ENCODE measurements at places on chromosomes 2 and 18.

GRCh38 chr2:238549866-238550265 is 123.1 kb downstream of the ASB1 start:
- DNase-seq = no peak

DNA sequence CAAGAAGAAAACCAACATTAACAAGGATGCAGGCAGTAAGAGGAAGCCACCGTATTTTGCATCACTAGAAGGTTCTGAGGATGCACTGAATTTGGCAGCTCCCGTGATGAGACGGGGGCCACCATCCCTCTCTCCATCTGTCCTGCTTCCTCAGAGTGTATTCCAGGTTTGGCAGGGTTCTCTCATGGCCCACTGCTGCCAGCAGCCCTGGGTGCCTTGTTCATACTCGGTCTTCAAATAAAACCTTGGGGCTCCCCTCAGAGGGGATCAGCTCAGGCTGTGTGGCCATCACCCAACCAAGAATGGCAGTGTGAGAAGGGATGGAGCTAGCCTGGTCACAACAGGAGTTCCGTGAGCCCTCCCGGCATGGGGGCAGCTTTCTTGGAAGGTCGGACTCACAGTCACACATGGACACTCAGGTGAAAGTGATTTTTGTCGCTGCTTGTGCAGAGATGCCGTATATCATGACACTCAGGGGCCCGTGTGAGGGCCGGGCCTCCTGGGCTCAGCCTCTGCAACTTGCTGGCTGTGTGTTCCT is 12.8 kb upstream of the MBP start:
- no peak for DNase-seq

DNA sequence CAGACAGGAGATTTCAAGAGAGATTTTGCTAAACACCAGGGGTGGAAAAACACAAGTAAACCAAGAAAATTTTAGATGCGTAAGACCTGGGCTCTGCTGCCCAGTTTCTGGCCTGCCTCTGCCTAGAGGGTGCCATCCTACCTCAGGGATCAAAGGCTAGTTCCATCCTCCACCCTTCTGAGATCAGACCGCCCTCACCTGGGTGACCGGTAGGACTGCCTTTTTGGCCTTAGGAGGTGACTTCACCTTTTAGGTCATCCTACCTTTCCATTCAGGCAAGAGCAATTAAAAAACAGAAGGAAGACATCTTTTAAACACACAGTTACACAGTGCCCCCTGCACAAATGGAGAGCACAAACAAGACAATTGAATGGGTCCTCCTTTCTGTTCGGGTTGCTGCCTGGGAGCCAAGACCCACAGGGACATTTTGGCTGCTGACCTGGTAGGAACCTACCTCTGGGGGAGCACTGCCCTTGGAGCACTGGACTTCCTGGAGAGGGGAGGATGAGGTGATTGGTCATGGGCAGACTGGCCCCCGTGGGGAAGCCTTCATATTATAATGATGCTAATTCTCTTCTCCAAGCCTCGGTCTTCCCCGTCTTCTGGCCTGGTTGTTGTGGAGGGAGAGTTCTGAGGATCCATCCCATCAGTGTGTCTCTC is 3.1 kb downstream of the PSD4 start:
- DNase-seq = no peak

DNA sequence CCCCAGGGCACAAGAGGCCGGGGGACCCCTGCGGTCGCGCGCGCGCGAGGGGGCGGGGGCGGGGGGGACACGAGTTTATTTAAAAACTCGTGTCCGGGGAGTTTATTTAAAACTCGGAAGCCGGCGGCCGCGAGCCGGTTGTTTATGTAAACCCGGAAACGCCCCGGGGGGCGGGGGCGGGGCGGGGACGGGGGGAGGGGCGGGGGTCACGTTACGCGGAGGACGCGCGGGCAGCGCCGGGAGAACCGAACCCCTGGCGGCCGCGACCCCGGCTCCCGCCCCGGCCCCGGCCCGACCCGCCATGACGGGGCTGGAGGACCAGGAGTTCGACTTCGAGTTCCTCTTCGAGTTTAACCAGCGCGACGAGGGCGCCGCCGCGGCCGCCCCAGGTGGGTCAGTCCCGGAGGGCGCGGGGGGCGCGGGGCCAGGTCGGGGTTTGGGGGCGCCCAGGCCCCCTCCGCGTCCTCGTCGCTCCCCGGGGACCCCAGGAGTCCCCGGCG is 4.4 kb downstream of the NFATC1 start:
- DNase-seq = peak; percentile 62

GRCh38 chr2:149371476-149371875 is 41.1 kb downstream of the LYPD6 start:
- no peak for DNase-seq

DNA sequence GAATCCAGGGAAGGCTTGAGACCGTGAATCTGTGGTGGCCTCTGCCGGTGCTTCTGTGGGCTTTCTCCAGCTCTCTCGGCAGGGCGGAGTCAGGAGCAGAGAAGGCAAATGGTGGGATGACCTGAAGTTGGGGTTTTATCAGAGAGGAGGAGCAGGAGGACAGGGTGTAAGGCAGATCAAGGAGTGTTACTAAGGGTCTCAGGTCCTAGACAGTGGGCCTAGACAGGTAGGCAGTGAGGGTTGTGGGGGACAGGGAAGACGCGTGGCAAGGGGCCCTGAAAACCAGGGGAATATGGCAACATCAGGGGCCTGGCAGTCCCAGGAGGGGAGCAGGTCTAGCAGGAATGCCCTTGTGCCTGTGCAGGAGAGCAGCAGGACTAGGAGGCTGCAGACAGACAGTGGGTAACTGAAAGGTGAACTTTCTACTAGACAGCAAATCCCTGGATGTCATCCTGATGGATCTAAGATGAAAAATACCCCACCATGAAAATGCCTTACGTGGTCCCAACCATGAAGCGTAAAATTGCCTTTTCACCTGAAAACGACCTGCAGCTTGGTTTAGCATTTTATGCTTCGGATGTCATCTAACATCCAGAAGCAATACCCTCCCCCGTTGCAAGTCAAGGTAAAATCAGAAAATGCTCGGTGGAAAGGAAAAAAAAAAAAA is 42.1 kb downstream of the SRSF7 start:
- no peak for DNase-seq

DNA sequence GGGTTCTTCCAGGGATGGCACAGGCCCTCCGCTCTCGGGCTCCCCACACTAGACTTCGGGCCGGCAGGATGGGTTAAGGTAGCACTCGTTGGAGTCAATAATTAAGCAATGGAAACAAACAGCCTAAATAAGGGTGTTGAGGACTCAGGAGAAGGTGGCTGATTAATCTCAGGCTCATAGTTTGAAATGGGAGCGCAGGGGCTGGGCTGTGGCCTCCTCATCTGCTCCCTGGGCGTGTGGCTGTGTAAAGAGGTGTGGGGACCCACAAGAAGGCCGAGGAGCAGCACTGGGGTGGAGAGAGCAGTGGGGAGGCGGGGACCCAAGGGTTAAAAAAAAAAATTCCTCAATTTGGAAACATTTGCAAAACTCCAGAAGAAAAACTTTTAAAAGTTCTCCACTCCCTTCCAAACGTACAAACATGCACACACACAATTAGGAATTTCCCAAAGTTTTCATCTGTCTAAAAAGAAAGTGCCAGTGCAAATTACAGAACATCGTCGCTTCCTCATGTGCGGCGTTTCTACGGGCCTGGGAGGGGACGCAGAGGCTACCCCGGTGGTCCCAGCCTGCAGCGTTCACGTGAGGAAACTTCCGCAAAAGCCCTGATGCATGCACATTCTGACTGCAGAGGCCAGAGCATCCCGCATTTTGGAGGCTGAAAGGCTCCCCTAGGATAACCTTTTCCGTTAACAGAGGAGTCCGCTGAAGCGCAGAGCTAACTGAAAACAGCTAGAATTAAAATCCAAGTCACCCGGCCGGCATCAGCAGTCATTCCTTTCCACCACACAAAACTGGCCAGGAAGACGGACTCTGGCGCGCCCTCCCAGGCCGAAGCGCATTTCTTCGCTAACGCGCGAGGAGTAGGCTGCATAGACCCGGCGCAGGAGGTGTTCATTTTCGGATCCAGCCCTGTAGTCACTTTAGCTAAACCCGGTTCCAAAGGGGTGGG is 1.0 kb upstream of the TUBB6 start:
- no peak for DNase-seq

GRCh38 chr2:31729442-31730092 is 148.8 kb upstream of the SRD5A2 start:
- DNase-seq = no peak

DNA sequence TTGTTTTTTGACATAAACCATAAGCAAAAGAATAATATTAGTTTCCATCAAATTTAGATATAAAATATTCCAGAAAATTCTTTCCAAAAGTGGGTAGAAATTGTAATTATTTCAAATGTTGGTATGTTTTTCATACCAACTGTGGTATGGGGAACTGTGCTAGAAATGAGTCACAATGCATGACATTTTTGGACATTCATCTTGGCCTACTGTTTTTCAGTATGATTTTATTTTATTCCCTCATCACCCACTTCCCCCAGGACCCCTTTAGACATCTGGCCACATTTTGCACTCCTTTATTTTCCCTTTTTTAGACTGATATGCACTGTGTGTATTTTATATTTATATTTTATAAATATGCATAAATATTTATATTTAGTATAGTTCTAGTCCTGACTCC is 97.1 kb downstream of the DPP4 start:
- DNase-seq = no peak

DNA sequence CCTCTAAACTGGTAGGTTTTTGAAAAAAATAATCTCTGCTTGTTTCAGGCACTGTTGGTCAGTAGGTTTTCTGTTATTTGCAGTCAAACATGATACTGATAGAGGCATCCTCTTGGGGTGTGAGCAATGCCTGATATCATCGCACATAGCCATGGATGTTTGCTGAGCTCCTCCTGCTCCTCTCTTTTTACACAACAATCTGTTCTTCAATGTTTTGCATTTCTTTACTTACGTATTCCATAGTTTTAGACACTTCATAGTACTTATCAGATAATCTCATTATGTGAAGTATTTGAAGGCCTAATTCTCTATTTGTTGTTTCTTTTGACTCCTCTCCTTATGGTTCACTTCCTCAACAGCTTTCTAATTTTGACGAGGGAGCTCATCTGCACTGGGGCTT is 23.0 kb upstream of the HS6ST1 start:
- DNase-seq = no peak

DNA sequence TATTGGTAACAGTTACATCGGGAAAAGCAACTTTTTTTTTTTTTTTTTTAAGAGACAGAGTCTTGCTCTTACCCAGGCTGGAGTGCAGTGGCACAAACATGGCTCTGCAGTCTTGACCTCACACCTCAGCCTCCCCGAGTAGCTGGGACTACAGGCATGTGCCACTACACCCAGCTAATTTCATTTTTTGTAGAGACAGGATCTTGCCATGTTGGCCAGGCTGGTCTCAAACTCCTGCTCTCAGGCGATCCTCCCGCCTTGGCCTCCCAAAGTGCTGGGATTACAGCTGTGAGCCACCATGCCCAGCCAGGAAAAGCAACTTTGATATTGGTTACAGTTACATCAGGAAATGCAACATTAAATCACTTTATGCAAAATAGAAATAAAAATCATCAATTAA is 4.6 kb downstream of the ITGB1BP1 start:
- no peak for DNase-seq

GRCh38 chr2:120486946-120487345 is 141.0 kb downstream of the INHBB start:
- no peak for DNase-seq

DNA sequence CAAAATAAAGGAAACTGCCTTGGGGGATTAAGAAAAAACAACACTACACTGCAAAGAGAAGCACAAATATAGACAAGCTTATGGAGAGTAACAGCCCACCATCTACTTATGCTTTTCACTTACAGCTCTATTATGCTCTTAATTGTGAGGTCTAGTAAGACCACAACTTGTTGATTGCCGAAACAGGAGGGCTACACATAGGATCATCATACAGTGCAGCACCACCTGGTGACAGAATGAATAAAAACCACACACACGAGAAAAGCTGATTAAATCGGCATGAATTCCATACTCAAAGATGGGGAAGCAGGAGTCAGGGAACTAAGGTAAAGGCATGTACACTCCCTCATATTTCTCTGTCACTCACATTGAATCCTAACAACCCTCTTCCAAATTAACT is 259.2 kb downstream of the IKZF2 start:
- DNase-seq = no peak

GRCh38 chr18:31273812-31274527 is 44.0 kb upstream of the DSG1 start:
- DNase-seq = no peak

- no peak for DNase-seq
These were observed 135.2 kb downstream of the RHBDD1 start for GRCh38 chr2:226971084-226971483.

DNA sequence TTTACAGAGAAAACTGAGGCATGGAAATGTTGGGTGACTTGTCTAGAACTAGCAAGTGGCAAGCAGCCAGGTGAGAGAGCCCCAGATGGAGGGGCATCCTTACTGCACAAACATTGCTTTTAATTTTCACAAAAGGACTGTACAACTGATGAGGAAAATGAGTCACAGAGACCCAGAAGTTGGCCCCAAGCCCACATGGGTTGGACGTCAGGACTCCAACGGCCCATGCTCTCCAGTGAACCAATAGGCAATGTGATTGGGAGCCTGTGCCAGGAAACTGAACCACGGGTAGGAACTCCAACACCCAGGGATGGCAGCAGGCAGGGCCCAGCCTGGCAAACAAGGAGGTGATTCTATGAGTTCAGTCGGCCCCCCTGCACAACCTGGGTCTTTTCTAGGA is 50.8 kb downstream of the PID1 start:
- DNase-seq = no peak

- no peak for DNase-seq
These were observed 117.4 kb downstream of the EML6 start for GRCh38 chr2:54840559-54841468.

DNA sequence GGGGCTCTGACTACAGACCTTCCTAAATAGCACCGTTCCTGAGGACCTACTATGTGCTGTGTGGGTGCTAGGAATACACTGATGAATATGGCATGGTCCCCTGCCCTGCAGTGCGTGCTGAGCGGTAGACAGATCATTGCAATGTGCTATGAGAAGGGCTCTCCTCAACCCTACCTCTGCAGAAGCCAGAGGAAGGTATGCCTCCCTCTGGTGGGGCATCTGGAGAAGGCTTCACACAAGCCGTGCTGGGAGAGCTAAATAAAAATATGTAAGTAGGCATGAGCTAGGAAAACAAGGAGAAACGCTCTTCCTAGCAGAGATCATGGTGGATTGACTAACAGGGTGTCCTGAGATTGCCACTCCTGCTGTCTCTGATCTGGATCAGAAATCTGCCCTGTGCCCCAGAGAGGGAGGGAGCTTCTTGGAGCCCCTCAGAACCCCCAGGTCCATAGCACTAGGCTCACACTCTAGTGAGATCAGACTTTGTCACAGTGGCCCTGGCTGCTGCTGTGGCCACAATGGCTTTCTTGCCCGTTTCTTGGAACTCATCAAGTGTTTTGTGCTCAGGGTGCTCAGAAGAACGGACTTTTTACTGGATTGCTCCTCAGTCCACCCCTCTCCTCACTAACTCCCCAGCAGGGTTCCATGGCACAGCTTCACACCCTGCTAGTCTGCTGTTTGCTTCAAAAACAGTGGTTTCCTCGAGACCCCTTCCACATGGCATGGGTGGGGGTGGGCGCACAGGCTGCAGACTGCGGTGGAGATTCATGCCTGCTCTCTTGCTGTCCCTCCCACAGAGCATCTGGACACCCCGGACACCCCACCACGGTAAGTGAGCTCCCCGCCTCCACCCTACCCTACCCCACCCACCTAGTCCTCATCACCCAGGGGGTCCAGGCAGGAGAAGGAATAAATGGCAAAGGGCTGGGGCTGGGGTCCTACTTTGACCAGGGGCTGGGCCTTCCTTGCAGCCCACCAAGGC is 14.2 kb downstream of the SIGLEC15 start:
- no peak for DNase-seq

All from activated CD4-positive, alpha-beta T cell treated with anti-CD3 and anti-CD28 coated beads for 1 hour (primary cell).